Right cardiac atrium (tissue), 5 donors: ENCODE measurements at places on chromosomes 2 and 18.

DNA sequence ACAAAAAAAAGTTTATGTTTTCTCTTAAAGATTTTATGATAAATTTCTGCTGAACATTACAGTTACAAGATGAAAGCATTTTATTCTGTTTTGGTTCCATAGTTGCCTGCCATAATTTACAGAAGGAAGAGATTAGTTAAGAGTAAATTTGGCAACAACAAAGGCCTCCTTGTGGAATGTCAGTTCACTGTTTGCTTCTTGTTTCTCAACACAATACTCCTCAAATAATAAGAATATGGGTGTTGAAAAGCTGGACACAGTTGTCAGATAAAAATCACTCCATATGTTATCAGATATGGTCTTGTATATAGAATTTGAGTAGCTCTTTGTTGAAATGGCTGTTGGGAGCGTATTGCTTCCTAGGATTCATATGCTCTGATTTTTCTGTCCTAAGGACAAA is 359.5 kb downstream of the CPS1 start:
- DNase-seq: no peak

DNA sequence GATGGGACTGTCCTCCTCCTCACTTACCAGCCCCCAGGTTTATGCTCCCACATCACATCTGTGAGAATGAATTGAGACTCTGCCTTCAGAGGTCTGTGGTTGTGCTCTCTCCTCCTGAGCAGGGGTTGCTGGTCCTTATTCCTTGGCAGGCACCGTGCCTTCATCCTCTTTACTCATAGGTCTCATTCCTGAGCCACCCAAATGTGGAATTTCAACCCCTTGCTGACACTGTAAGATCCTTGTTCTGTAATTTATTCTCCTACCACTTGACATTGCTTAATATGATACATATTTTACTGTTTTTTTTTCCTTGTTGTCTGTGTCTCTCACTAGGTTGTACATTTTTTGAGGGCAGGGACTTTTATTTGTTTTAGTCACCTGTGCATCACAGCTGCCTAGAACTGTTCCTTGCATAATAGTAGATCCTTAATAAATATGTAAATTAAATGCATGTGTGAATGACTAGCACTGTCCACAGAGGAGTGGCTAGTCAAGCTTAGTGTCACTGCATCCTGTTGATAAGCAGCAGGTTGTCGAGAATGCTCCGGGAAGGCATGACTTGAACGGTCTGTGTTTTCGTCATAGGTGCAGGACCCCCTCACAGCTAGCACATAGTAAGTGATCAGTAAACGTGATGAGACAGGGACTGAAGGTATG is 180.6 kb downstream of the ZNF407 start:
- no peak for DNase-seq

DNA sequence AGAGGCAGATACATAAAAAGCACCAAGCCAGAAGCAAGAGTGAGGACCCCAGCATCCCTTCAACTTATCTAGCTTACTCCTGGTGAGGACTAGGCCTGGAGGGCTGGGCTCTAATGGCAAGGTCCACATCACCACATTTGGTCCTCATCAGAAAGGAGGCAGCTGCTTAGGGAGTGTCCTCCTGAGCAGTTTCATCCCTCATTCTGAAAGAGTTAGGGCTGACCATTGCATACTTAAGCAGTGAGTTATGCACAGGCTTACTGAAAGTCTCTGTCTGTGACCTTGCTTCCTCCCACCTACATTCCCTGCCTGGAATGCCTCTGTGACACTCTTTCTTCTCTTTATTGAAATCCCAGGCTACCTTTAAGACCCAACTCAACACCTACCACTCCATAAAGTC is 301.8 kb upstream of the ACVR2A start:
- DNase-seq: no peak

DNA sequence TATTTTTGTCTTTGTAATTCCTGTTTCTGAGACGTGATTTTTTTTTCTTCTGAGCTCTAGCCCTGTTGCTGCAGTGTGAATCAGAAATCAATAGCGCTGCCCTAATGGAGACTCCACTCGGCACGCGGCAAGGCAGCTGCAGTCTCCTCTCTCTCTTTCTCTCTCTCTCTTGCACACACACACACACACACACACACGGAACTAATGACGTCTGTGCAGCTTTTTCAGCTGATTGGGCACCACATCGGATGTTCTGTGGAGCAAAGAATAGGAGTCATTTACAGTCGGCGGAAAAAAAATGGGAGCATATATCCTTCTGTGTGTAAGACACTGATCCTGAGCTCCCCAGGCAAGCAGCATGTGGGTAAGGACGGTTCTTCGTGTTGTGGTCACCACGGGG is 2.0 kb upstream of the MYT1L start:
- DNase-seq: no peak

GRCh38 chr2:225842939-225843338 is 443.4 kb downstream of the NYAP2 start:
- no peak for DNase-seq

- DNase-seq: no peak
These were observed 113.3 kb upstream of the ODC1 start for GRCh38 chr2:10561288-10562035.

- no peak for DNase-seq
These were observed 26.2 kb downstream of the ADI1 start for GRCh38 chr2:3492951-3493614.

- peak; percentile 18 for DNase-seq
These were observed 16.9 kb downstream of the GPR55 start for GRCh38 chr2:230908092-230908594.
